HEK293T (cell line): ENCODE measurements at places on chromosomes 12 and 14.
A peak's percentile ranks its signal among the peaks of the same experiment; 100 is the strongest.

DNA sequence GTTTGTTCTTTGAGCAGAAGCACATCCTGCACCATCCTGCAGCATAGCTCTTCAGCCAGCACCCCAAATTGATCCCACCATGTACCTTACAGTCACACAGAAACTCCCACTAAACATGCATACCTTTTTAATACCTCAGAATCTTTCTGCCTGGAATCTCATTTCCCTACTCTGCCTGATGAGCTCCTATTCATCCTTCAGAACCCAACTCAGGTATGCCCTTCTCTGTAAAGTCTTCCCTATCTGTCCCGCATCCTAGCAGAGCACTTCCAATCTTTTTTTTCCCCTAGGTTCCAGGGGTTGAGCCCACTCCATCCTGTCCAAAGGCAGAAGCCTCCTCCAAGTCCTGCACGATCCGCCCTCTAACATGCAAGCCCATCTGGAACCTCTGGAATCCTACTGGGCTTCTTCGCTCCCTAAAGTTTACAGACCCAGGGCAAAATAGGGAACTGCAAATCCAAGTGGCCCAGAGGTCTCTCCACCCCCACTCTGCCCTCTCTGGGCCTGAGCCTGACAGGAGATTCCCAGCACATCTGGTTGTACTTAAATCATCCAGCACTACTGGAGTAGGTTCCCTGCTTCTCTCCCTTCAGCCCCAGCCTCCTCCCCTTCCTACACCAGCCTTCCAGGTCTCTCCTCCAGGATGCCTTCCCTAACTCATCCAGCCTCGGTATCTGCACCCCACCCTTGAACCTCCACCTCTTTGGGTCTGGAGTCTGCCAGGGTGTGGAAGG is 4.1 kb upstream of the FIGNL2 start:
- no peak for DNase-seq

DNA sequence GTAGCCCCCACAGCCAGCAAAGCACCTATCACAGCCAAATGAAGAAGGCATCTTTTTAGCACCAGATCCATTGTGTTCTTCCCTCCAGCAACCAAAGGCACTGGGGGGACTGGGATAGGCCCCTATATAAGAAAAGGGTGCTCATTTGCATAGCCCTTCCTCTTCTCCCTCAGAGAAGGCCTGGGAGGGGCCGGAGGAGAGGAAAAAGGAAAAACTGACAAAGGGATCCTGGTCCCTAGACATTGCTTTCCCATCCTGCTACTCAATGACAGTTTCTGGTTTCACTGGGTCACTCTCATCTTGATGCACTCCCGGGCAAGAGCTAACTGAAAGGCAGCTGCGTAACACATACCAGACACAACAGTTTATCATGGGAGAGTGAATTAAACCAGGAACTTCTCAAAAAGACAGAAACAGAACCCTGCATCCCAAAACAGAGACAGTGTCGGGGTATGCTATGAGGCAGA is at the start of gene PMEL:
Gene PMEL, minus strand, starts transcription at position 102 of the 467 bp plus-strand sequence. Its CDS starts 31 bp downstream, at position 71.
- no peak for DNase-seq

- no peak for DNase-seq
These were observed 1.1 kb downstream of the NOC4L start for GRCh38 chr12:132145334-132145733.

DNA sequence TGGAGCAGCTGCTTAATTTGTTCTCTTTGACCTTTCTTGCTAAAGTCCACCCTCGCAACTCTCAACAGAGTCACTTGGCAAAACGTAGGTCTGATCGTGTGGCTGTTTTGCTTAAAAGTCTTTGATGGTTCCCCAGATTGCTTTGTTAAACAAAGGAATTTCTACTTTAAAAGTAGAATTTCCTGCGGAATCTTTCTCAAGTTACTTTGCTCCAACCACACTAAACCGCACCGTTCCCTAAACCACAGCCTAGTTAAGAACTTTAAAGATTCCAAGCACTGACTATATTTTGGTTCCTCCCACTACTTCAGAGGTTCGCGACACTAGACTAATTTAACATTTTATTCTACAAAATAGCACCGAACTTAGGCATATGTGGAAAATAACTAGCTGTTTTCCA is 114.8 kb upstream of the FGD4 start:
- DNase-seq = no peak

GRCh38 chr12:68746572-68747180 is 700 bp downstream of the SLC35E3 start:
- DNase-seq = peak; percentile 41

GRCh38 chr12:45986641-45987339 is 3.6 kb downstream of the SCAF11 start:
- DNase-seq = no peak
